Karpas-422 (cell line): ENCODE measurements at places on chromosomes 1 and 21. TPM values are rescaled to one million over a fixed set of nuclear protein-coding genes. Genes with fewer than 3 reads are reported as not detected.

Gene NTRK1
- total RNA-seq = not detected in 2 replicates

DNA sequence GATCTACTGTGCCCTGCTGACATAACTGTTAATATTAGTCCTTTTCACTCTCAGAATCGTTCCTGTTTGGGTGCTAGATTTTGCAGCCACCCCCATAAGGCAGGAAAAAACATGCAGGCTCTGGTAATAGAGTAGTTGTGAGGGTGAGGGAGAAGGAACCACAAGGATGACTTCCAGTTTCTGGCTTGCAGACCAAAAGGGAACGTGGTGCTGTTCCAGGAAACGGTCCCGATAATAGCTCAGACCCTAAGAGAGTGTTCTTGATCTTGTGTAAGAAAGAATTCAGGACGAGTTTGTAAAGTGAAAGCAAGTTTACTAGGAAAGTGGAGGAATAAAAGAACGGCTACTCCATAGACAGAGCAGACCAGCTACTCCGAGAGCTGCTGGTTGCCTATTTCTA is 50.7 kb upstream of the RHOU start:
- no peak overlapping the region for H3K27ac ChIP-seq
- H3K4me1 ChIP-seq = no peaks in the 10 kb centered on the region
- no peak for DNase-seq
- no peak overlapping the region for H3K4me3 ChIP-seq
- no peaks in the 10 kb centered on the region for H3K27me3 ChIP-seq
- H3K36me3 ChIP-seq = no peaks in the 10 kb centered on the region

GRCh38 chr21:25054689-25055088 is 552.6 kb downstream of the MRPL39 start:
- H3K27ac ChIP-seq = no peak overlapping the region
- no peak overlapping the region for H3K4me3 ChIP-seq
- DNase-seq = no peak
- H3K36me3 ChIP-seq = no peaks in the 10 kb centered on the region
- H3K27me3 ChIP-seq = no peaks in the 10 kb centered on the region
- H3K4me1 ChIP-seq = no peaks in the 10 kb centered on the region

GRCh38 chr1:75426688-75427087 is 184.2 kb downstream of the SLC44A5 start:
- no peak for DNase-seq
- no peak overlapping the region for H3K4me3 ChIP-seq
- no peak overlapping the region for H3K27ac ChIP-seq
- no peaks in the 10 kb centered on the region for H3K27me3 ChIP-seq
- H3K4me1 ChIP-seq = no peaks in the 10 kb centered on the region
- H3K36me3 ChIP-seq = no peaks in the 10 kb centered on the region
